ENCODE measurements at places on chromosomes 5 and 9.

GRCh38 chr5:40507095-40507494 lies 172.6 kb upstream of the PTGER4 start:
- no peak for DNase-seq

DNA sequence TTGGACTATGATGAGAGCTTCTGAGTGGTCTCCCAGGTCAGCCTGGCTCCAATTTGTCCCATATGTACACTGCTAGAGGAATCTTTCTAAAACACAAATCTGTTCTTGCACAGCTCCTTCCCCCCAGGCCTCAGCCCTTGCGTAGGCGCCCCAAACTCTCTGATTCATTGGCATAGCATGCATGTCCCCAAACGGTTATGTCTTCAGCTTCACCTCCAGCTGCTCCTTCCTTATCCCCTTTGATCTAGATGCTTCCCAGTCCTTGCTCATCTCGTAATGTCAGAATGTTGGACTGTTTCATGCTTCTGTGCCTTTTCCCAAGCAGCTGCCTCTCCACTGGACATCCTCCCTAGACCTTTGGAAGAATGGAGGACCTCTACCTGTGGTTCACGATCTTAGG lies 60.1 kb upstream of the BASP1 start:
- DNase-seq = no peak

DNA sequence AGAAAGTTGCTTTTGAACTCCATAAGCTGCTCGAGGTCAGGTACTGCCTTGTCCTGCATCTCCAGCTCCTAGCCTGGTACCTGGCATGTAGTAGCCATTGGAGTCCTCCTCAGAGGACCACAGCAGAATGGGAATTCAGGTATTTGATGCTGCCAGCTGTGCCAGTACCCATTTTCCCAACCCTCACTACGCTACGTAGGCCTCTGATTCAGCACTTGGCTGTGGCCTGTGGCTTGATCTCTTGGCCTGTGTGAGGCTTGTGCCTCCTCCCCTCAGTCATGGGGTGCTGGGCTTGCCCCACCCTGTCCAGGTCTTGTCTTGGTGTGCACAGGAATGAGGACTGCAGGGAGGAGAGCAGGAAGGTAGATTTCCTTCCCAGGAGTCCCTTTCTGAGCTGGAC lies 11.8 kb downstream of the OTULIN start:
- no peak for DNase-seq

- DNase-seq = peak; percentile 24
Measured at GRCh38 chr5:69484891-69485290, 7.7 kb upstream of the OCLN start.

GRCh38 chr5:96936431-96937320 lies 796 bp downstream of the LNPEP start:
- DNase-seq = no peak

DNA sequence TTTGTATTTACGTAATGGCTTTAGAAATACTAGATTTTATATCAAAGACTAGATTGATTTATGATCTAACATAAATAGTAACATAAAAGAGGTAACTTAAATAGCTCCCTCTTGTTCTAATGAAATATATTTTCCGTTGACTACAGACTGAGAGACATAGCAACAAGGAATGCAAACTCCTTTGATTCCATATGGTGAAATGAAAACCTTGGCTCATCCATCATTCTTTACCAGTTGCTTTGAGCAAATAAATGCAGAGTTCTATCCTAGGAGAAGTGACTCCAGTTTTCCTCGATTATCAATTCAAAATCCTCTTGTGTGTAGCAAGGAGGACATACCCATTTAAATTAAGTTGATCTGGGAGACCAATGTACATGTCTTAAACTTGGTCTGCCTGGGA lies 18.0 kb upstream of the JAKMIP2 start:
- no peak for DNase-seq

DNA sequence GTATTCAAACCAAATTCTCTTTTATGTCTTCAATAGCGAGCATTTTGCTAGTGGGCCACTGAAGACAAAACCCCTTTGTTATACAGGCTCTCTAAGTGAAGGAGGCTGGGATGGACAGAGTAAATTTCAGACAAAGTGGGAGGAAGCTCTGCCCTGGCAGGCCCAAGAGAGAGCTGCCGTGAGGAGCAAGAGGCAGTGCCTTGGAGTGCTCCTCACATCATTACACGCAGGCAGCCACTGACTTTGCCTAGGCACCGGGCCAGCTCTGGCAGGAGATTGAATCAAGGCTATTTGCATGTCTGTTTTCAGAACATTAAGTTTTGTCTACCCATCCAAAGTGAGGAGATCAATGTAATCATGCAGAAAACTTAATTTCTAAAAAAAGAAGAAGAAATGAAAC lies 167.7 kb downstream of the CCDC192 start:
- DNase-seq = no peak

DNA sequence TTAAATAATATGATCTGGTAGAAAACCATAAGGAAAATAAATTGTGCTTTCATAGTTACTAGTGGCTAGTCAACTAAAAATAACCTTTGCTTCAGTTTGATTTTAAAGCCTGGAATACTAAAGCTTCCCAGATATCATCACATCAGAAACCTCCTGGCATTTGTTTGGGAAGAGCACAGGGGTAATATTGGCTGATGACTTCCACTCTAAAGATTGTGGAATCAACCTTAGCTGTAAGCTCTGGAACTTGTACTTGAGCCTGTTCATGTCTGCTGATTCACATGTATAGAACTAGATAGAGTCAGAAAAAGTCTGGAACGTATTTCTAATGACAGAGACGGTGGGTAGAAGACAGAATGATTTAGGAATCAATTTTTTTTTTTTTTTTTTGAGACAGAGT lies 345.0 kb downstream of the CWC27 start:
- DNase-seq = no peak

DNA sequence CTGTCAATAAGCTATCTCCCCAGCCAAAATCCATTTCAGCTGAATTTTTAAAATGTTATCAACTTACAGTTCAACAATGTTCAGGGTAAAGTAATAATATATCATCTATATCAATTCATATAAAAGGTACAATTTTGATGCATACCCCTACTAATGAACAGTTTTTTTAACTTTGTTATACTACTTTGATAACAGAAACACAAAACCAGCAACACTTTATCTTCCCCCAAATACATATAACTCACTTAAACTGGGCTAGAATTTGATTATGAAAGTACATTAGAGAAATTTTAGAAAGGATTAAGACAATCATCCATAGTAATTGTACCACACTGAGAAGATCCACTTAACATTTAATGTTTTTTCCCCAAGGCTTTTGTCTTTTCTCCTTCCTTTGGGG lies 5.1 kb downstream of the CDO1 start:
- no peak for DNase-seq

DNA sequence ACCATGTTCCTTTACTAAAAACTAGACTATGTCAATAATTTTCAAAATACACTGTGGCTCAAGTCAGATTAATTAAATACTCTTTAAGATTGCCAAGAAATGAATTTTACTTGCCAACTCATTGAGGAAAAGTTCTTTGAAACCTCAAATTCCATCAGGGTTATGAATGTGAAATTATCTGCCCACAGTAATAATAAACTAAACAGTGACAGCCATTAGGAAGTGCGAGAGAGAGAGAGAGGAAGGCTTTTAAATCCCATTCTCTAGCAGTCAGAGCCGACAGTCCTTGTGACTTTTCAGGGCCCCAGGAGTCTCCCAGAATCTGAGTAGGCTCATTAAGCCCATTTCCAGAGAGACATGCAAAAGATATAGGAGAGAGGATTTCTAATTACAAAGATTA lies 236.1 kb downstream of the MARCHF11 start:
- DNase-seq = peak; percentile 31

GRCh38 chr5:169719360-169720314 lies 82.6 kb downstream of the DOCK2 start:
- DNase-seq = no peak

GRCh38 chr5:34616651-34617050 lies 39.5 kb upstream of the RAI14 start:
- DNase-seq = no peak

DNA sequence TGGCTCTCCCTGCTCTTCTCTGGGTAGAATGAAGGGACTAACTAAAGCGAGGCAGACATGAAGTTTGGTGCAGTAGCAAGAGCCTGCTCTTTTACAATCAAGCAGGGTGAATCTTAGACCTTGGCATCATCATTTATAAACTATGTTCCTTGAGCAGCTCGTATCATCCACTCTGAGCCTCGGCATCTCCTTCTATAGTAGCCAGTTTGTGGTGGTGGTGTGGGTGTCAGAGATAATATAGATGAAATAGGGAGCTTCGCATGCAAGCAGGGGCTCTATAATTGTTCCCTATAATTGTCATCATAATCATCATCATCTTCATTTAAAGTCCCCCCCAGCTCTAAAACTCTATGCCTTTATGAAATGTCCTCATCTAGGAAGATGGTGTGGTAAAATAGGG lies 72.5 kb upstream of the SAP30L start:
- DNase-seq = no peak

DNA sequence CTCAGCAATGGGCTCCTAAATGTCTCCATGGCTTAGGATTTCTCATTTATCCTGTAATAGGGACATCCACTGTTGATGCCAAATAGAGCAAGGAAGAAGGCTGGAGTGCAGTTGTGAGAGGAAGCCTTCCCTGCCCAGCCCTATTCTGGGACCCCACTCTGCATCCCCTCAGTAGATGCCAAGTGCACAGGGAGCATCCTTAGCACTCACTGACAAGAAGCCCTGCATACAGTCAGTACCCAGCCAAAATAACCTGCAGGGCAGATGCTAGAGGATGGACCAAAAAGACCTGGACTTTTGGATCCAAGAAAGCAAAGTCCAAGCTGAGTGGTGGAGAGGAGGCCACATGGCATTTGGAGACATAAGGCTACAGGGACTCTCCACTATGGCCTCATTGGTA lies 113.5 kb upstream of the SPOCK1 start:
- no peak for DNase-seq

- DNase-seq = no peak
Measured at GRCh38 chr9:131405428-131405827, 11.5 kb downstream of the PRRC2B start.

DNA sequence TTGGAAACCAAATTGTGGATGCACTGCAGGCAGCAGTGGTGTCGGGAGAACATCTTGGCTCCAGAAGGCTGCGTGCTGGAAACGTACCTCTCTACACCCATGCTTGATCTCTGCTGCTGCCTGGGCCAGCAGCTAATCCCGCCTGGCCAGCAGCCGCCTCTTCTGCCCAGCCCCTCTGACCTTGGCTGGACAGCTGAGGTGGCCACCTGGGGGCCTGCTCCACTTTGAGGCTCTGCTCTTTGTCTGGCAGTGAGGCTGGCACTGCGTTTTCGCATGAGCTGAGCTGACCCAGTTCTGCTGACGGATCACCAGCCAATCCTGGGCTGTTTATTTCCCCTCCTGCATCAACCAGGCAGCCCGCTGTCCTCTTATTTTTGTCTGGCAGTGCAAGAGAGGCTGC lies 154.9 kb downstream of the TENT4A start:
- DNase-seq = no peak

DNA sequence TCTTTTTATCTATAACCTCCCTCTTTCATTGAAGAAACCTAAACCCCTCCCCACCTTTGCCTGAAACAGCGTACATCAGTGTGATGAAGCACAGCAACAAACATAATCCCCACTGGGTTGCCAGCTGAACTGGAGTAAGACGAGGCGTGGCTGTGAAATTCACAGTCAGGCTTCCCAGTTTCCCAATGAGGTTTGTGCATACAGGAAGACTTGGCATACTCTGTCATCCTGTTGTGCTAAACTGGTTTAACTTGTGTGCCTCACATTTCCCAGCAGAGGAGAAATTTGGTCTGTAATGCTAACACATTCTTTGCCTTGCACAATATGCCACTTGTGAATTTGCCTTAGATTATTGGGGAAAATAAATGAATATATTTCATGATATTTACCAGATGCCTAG lies 121.5 kb downstream of the SV2C start:
- DNase-seq = no peak

GRCh38 chr5:9297134-9297533 lies 248.7 kb downstream of the SEMA5A start:
- DNase-seq = no peak

DNA sequence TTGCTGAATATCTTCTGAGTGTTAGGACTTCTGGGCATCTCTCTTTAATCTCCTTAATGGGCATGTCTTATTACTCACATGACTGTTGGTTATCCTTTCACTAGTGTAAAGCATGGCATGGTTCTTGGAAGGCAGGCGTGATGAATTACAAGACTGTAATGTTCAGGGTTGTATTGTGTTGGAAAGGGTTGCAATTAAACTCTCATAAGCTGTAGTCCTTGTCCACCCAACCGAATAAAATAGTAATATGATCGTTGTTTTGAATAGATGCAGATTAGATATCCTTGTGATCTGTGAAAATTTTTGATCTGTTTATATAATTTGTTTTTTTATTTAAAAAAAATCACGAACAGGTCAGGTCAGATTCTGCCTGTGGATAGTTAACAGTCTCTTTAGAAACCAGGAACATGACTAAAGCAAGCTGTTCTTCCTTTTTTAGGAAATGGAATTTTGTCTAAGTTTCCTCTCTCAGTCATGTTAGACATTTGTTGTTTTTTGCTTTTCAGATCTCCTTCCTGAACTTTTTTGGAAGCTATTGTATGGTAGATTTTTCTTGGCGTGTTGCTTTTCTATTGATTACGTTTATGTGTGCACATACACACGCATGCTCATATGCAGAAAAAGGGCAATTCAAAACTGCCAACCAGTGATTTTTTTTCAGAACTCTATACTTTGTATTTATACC lies 121.8 kb downstream of the ARHGEF28 start:
- DNase-seq = no peak

DNA sequence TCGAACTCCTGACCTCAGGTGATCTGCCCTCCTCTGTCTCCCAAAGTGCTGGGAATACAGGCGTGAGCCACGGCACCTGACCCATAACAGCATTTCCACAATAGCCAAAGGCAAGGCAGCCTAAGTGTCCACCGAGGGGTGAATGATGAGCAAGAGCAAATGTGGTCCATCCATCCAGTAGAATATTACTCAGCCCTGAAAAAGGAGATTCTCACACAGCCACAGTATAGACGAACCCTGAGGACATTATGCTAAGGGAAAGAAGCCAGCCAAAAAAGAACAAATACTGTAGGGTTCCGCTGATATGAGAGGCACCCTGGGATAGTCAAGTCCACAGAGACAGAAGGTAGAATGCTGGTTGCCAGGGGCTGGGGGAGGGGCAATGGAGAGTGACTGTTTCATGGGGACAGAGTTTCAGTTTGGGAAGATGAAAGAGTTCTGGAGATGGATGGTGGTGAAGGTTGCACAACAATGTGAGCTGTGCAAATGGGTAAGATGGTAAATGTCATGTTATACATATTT lies 7.0 kb downstream of the LAMC3 start:
- no peak for DNase-seq

- DNase-seq = no peak
Measured at GRCh38 chr5:124157320-124157719, 589.1 kb downstream of the ZNF608 start.

- no peak for DNase-seq
Measured at GRCh38 chr5:87081511-87082372, 185.9 kb upstream of the RASA1 start.

DNA sequence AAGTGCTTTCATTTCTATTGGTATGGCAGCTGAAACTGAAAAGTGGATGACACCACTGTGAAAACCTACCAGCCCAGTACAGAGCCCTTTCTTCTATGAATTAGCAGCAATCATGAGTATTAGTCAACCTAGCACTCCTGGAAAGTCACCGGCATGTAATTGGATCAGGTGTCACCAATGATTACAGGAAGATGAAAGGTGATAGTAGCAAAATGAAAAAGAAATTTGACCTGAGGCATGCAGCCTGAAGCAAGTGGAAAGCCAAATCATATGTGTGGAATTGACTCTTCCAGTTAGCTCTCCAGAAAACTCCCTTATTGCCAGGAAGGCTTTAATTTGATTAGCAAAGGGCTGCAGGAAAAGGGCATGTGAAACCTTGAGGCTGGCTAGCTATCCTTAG lies 81.2 kb upstream of the NAA35 start:
- no peak for DNase-seq

Data from GM04503 (cell line).